ENCODE measurements at places on chromosomes 2 and 18.
A peak's percentile ranks its signal among the peaks of the same experiment; 100 is the strongest.

- no peak for DNase-seq
Measured at GRCh38 chr2:218722419-218722818, 11.8 kb downstream of the TTLL4 start.

- DNase-seq, result no peak
Measured at GRCh38 chr18:70513502-70514171, 224.8 kb downstream of the SOCS6 start.

- no peak for DNase-seq
Measured at GRCh38 chr2:28583899-28584553, 88.2 kb downstream of the PLB1 start.

DNA sequence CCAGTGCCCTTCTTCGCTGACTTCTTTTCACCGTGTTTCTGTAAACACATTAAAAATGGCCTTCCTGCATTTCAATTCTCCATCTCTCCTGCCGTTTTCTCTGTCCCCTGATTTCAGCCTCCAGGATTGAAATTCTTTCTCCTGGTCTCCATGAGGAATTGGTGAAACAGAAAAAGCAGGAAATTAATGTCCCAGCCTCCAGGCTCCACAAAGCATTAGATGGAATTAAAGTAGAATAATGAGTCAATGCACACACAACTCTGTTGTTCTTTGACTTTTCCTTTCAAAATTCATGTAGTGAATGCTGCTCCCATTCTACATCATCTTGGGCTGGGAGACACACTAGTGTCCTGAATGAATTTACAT lies 209.5 kb downstream of the KLHL29 start:
- DNase-seq, result no peak

DNA sequence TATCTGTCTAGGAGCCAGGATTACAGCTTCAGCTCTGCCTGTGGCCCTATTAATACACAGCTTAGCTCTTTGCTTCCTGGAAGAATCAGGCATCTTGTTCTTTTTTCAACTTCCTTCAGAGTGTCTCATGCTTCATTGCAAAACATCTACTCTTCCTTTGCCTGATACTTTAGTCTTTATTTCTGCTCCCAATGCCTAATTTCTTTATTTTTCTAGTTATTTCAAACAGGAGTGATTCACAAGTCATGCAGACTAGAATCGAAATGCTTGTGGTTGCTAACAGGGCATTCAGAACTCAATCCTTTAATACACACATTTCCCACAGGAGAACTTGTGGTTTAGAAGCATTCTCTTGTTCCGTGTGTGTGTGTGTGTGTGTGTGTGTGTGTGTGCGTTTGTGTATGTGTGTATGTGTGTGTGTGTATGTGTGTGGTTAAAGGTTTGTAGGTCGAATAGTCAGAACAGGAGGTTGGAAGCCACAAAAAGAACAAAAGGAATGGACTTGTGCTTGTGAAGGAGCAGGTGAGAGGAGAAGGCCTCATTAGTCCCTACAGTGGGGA lies 28.3 kb upstream of the INSIG2 start:
- DNase-seq, result no peak

DNA sequence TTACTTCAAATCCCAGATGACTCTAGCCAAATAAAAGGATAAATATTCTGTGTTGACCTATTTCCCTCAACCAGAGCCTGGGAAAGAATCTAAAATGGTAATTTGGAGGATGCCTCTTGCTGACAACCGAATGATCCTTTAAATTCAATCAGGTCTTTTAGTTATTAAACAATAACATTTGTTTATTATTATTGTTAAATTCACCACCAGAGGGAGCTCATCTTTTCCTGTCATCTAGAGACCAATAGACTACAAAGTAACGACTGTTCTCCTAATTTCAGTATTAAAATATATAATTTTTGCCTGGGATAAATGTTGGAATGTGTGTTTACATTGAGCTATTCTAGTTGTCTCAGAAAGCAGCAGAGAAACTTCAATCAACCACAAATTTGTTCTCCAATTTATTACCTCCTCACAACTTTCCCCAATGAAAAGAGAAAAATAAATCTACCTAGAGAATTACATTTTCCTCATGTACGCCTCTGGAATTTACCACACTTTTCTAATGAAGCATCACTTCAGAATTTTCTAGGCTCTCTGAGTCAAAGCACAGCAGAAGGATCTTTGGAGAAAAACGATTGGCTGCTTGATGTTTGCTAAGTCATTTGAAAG lies 142.7 kb downstream of the SCG2 start:
- no peak for DNase-seq

DNA sequence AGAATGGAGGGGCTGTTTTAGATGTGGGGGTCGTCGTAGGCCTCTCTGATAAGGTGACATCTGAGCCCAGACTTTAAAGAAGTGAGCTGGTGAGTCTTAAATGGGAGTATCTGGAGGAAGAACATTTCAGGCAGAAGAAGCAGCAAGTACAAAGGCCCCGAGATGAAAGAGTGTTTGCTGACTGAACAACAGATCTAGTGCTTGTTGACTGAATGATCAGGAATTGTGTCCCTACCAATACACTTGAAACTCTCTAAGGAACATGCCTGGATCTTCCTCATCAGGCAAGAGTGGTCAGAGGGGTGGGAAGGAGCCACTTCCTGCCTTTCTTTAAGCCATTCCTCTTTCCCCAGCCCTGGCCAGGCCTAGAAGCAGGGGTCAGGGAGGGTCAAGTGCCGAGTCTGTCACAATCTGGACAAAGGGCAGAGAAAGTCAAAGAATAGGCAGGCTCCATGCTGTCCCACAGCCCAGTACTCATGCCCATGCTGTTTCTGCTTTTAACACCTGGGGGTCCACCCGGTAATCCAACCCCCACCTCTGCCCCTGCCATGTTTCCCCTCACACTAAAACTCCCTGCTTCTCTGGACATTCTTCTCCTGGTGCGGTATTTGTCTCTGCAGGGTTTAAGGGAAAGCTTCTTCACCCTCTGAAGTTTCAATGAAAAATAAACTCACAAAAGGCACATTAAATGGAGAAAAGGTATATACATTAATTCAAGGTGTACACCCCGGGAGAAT lies 3.0 kb upstream of the TMEM37 start:
- DNase-seq, result no peak

- no peak for DNase-seq
Measured at GRCh38 chr2:237120916-237121315, 35.2 kb downstream of the COPS8 start.

- DNase-seq, result no peak
Measured at GRCh38 chr2:37920570-37920969, 4.5 kb upstream of the RMDN2 start.

DNA sequence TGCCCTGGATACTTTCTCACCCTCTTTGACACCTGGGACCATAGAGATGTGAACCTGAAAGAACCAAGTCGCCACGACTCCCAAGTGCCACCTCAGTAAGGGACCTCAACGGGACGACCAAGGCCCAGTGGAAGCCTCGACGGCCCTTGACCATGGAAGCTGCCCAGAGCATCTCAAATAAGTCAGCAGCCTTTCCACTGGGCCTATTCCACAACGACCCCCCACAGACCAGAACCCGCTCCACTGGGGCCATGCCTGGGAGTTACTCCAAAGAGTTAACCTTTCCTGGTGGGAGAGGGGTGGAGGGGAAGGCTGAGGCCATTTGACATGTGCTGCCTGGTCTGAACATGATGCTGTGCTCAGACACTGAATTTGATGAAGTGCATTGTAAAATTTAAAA lies 146.9 kb downstream of the KLHL29 start:
- peak; percentile 7 for DNase-seq

DNA sequence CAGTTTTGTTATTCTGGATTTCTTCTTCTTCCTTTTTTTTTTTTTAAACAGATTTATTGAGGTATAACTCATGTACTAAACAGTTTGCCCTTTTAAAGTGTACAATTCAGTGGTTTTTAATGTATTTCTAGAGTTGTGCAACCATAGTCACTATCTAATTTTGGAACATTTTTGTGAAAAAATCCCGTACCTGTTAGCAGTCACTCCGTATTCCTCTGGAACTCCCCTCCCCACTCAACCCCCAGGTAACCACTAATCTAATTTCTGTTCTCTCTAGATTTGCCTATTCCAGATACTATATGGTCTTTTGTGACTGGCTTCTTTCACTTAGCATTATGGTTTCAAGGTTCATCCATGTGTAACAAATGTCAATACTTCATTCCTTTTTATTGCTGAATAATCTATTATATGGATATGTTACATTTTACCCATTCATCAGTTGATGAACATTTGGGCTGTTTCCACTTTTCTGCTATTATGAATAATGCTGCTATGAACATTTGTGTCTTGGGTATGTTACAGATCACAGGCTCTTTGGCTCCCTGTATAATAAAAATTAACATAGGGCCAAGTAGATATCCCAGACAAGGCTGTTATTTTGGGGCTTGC lies 21.9 kb downstream of the EHBP1 start:
- DNase-seq, result no peak

GRCh38 chr2:148721991-148722777 lies 77.6 kb downstream of the EPC2 start:
- no peak for DNase-seq

GRCh38 chr2:241180495-241180894 lies 8.0 kb upstream of the ANO7 start:
- no peak for DNase-seq

GRCh38 chr18:69974365-69974764 lies 26.7 kb upstream of the CD226 start:
- no peak for DNase-seq

GRCh38 chr2:137748533-137748932 lies 215.7 kb upstream of the HNMT start:
- no peak for DNase-seq

- DNase-seq, result peak; percentile 13
Measured at GRCh38 chr2:229408356-229408755, 137.3 kb upstream of the PID1 start.

DNA sequence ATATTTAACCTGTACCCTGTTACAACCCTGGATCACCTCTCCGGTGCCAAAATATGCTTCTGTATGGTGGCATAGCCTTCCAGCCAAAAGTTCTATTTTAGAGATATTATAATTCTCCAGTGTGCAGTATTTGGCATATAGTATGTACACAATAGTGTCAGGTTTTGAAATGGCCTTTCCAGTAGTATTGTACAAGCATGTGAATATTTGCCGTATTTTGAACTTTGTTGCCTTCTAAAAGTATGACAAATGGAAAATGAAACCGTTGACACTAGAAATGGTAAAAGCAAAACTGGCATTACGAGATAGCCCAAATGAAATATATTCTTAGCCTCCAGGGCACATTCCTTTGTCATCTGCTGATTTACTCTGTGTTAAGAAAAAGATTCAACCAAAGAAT lies 431.2 kb downstream of the LRP1B start:
- no peak for DNase-seq

GRCh38 chr2:233143700-233144331 lies 83.7 kb downstream of the INPP5D start:
- no peak for DNase-seq

DNA sequence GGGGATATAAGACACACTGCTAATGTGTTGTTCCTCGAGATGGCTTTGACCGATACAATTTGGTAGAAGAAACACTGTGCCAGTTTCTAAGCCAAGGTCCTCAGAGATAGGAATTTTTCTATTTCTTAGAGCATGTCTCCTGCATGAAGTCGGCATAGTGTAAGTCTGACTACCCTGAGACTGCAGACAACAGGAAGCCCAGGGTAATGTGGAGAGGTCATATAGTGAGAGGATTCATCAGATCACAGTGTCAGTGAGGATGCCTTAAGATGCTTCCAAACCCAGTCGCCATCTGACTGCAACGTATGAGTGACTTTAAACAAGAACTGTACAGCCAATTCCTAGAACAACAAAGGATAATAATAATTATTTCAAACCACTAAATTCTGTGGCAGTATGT lies 818.3 kb upstream of the GYPC start:
- no peak for DNase-seq

- no peak for DNase-seq
Measured at GRCh38 chr2:28588292-28588670, 92.4 kb downstream of the PLB1 start.

DNA sequence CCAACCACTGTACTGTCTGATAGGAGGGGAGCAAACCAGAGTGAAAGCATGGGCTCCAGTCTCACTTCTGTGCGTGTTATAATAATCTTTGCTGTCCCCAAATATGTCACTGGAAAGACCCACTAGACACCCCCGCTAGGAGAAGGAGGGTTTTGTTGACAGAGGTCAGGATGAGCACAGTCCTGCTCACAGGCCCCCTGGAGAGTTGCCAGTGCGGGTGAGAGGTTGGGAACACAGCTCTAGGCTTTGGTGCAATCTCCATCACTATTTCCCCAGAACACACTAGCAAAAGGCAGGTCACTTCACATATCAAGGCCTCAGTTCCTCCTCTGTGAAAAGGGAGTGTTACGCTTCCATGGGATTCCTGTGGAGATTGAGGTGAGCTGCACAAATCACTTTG lies 9.7 kb downstream of the XDH start:
- no peak for DNase-seq

- DNase-seq, result no peak
Measured at GRCh38 chr2:69086466-69086865, 73.5 kb downstream of the ANTXR1 start.

- no peak for DNase-seq
Measured at GRCh38 chr2:165067643-165068486, 112.5 kb upstream of the SLC38A11 start.

DNA sequence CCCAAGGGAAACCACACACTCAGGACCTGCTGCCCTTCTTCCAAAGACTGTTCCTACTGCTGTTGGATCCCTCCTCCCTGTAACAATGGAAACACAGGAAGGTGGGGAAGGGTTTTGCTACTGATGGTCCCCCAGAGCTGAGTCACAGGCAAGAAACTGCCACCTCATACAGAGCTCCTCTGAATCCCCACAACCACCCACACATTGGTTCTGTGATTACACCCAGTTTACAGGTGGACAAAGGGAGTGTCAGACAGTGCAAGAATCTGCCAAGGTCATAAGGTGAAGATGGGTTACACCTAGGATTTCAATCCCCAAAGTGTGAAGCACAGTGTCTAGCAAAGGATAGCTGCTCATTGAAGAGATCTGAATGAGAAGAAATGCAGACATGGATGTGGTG lies 141.7 kb upstream of the LMAN1 start:
- no peak for DNase-seq

DNA sequence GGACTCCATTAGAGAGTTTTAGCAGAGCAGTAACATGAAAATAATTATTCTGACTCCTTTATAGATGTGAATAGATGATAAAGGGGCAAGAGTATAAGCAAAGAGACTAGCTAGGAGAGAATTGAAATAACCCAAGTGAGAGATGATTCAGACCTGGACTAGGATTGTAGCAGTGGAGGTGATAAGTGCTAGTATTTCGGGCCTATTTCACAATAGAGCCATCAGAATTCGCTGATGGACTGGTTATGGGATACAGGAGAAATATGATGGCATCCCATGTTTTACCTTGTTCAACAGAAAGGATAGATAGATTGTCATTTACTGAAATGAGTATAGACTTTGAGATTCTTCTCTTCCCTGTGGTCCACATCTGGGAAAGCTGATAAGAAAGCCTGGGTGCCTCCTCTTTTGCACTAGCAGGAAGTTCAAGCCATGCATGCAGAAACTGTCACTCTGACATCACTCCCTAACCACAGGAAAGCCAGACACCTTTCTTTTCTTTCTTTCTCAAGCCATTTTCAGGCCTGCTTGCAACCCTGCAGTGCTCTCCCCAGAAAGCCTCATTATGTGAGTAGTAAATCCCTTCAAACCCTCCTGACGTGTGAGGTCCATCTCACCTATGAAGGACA lies 25.3 kb downstream of the DYNAP start:
- no peak for DNase-seq

Data from natural killer cell (primary cell).